Dermis microvascular lymphatic vessel endothelial cell (primary cell): ENCODE measurements at places on chromosomes 2 and 18.
A peak's percentile ranks its signal among the peaks of the same experiment; 100 is the strongest.

- peak; percentile 42 for DNase-seq
Measured at GRCh38 chr2:86337244-86337835, at the start of gene REEP1. Gene REEP1 (minus strand): TSS chr2:86337626. CDS start chr2:86337510, 116 bp downstream.

- DNase-seq: no peak
Measured at GRCh38 chr2:220455351-220455990, 828.0 kb downstream of the SLC4A3 start.

DNA sequence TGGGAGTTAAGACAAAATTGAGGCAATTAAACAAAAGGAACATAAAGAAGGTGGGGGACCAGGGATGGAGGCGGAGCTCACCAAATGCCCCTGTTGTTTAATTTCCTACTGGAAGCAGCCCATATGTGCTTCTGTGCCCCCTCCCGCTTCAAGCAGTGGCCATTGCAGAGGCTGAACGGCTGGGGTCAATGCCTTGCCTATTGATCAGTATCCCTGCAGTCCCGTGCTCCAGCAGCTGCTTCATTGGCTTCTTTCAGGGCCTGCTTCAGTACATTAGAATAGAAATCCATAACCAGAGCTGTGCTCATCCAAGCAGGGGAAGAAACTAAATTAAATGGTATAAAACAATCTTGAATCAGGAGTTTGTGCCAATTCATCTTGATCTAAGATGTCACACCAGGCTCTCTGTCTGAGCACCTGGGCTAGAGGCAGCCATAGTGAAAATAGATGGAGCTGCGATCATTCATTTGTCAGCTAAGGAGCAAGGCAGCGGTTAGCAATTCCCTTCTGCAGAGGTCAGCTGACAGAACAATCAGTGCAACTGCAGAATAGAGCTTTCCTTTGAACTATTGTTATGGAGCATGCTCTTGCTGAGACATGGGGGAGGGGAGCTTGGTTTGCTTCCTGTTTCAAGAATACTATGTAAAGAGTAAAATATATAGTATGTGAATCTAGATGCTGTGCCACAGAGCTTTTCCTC lies 222.4 kb downstream of the WDR7 start:
- no peak for DNase-seq

- no peak for DNase-seq
Measured at GRCh38 chr18:6452194-6452593, 37.5 kb upstream of the L3MBTL4 start.

DNA sequence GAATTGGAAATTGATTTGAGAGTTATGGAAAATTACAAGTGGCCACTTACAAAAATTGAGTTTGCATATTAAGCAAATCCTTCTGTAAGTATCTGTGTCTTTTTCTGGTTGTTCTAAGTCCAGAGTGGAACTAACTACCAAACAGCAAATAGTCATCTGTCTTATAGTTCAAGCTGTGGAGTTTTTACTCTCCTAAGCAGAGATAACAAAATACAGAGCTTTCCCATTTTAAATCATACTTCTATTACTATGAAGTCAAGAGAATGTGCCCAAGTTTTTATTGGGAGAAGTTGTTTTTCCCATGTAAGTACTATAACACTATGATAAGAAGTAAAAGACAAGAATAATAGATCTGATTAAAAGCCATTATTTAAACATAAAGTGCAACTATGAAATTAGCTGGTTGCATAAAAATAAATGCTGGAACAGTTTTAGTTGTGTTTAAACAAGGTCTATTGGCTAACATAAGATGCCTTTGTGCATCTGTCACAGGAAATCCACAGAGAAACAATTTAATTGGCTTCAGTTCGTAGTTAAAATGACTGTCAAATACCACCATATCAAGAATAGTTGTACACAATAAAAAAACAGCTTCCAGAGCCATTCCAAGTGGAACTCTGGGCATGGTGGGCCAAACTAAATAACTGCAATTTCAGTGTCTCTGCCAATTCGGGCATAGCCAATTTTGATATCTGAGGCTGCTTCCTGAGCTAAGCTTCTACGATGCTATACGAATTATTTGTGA lies 1467.4 kb upstream of the NXPH2 start:
- no peak for DNase-seq

DNA sequence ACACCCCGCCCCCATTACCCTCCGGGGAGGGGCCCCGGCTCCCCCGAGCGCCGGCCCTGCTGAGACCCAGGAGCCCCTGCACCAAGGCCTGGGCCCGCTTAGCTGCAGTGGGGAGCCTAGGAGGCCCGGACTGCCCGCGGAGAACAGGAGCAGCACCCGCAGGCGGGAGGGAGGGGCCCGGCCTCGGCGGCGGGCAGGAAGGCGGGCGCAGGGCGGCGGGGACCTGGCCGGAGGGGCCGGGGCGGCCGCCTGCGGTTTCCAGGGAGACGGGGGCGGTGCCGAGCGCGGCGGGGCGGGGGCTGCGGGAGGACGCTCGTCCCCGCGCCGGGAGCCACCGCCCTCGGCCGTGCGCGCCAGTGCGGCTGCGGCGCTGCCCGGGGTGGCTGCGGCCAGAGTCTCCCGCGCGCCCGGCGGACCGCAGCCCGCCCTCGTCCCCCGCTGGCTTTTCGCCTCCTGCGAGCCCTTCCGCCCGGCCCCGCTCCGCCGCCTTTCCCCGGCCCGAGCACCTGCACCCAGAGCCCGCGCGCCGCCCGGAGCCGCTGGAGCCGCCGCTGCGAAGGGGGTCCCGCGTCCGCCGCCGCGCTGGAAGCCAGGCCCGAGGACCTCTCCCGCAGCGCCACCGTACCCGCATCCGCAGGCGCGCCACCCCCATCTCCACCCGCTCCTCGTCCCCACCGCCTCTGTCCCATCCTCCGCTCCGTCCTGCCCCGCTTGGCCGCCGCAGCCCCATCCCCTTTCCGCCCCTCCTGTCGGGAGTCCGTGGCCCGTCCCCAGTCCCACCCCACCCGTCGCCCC lies 17.2 kb downstream of the GPC1 start:
- DNase-seq: no peak

GRCh38 chr2:7795778-7796563 lies 878.8 kb downstream of the RNF144A start:
- no peak for DNase-seq
